Hematopoietic multipotent progenitor cell treated with erythropoietin and hydrocortisone succinate and interleukin-3 and kit ligand, for 8 days (in vitro differentiated cells): ENCODE measurements at places on chromosomes 3 and 15.

- DNase-seq: no peak
Measured at GRCh38 chr3:119588112-119588511, 8.8 kb downstream of the ADPRH start.

- no peak for DNase-seq
Measured at GRCh38 chr3:53180305-53181023, 19.5 kb downstream of the PRKCD start.

DNA sequence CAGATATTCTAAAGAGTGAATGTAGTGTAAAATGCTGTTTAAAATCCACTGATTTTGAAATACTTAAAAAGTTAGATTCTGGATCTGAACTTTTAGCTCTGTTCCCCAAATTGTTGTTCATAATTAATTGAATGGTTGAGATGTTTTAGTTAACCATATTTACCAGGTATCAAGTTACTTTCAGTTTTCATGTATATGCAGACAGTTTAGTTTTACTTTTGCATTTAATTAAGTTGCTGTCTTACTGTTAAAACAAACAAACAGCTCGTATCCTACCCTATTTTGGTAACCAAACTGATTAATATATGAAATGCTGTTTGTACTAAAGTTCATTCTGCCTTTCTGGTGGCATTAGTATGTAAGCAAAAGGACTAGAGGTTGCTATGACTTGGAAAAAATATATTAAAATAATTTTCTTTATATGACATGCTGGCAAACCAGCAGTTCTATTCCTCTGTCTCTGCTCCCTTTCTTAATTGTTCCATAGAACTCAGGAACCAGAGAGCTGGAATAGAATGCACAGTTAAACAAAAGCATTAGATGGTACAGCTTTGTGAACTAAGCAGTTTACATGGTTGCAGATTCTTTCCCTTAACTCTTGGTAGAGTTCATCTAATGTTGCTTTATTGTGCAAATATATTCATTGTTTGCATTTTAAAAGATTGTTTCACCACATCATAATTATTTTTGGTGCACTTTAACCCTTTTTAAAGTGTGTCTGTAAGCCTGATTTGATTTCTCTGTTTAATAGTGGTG, 39.5 kb upstream of the SCAANT1 start:
- no peak for DNase-seq

GRCh38 chr3:58237941-58238681, 519 bp downstream of the ABHD6 start:
- DNase-seq: peak; percentile 58

DNA sequence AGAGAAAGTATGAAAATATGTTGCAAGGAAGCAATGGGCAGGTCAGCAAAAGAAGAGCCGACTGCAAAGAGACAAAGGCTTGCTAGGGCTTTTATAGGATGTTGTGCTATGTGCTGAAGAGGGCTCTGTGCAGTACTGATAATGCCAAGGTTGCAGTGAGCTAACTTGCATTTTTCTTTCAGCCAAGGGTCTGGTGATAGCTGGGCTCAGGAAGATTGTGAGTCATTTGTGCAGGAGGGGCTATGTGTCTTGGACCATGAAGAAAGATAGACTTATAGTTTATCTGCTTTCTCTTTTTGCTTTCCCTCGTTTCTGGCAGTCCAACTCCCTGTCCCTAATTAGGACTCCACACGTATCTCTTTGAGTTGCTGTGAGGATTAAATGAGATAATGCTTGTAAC, 64.5 kb upstream of the LRIG1 start:
- DNase-seq: peak; percentile 54

- no peak for DNase-seq
Measured at GRCh38 chr3:52696830-52697631, 8.6 kb downstream of the GLT8D1 start.

GRCh38 chr15:88894819-88895767, at the start of gene HAPLN3:
Gene HAPLN3, minus strand, starts transcription at chr15:88895544. Its CDS starts 8,246 bp downstream, at chr15:88887298.
- DNase-seq: peak; percentile 22

GRCh38 chr15:60633426-60633968, 154.6 kb upstream of the ICE2 start:
- DNase-seq: no peak

GRCh38 chr3:189728915-189729314, 97.7 kb downstream of the TP63 start:
- DNase-seq: no peak

GRCh38 chr15:80747317-80748053, 31.7 kb upstream of the CEMIP start:
- no peak for DNase-seq

DNA sequence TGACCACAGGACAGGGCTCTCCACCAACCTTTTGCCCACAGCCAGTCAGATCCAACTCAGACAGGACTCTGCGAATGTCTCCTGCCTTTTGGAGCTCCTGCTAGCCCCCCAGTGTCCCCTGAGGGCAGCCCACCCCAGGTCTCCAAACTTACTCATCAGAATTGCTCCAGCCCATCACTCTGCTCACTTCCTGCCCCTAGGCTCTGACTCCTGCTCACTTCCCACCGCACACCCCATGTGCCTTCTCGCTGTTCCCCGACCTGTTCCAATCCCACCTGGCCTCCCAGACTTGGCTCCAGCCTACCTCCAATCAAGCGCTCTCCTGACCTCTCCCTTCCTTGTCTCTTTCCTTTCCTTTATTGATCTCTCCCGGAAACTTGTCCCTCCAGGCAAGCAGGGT, 5.9 kb upstream of the STRA6 start:
- no peak for DNase-seq

- DNase-seq: no peak
Measured at GRCh38 chr15:89083246-89083645, 5.0 kb upstream of the ABHD2 start.

DNA sequence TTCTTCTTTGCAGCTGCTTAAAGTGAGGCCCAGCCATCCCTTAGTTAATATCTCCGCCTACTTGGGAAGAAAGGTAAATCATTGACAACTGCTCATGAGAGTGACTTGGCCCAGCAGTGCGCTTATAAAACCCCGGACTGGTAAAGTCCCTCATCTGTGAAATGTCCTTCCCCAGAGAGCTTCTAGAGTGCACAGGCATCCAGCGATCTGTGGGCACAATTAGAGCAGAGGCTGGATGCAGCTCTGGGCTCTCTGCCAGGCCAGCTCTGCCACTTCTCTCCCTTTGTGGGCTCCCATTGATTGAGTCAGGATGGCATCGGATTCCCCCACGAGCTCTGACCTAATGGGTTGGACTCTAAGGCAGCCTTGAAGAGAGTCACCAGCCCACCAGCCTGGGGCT, 219.0 kb upstream of the LINGO1 start:
- DNase-seq: no peak

DNA sequence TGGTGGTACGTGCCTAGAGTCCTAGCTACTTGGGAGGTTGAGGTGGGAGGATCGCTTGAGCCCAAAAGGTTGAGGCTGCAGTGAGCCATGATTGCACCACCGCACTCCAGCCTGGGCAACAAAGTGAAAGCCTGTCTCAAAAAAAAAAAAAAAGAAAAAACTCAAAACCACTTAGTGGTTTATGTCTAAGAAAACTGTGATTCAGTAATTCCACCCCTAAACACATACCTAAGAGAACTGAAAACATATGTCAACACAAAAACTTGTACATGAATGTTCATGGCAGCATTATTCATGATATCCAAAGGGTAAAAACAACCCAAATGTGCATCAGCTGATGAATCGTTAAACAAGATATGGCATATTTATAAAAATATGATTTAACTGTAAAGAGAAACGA, 14.3 kb downstream of the SPG21 start:
- no peak for DNase-seq

GRCh38 chr15:71532994-71533393, 277.4 kb upstream of the NR2E3 start:
- peak; percentile 22 for DNase-seq

- DNase-seq: peak; percentile 80
Measured at GRCh38 chr3:171811295-171811912, 1.1 kb upstream of the PLD1 start.

DNA sequence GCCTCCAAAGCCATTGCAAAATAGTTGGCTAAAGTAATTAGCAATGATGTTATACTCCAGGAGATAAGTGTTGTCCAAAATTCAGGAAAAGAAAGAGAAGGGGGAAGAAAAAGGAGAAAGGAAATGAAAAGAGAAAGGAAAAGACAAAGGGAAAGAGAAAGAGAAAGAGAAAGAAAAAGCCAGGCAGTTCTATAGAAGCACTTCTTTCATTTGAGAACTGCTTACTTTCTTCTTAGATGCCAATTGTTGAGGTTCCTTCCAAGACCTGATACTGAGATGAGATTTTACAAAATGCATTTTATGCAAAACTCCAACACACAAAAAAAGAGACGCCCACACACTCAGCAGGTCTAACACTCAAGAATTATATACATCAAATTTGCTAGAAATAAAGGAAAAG, 298.4 kb downstream of the KCNH8 start:
- DNase-seq: no peak

- peak; percentile 4 for DNase-seq
Measured at GRCh38 chr3:25021816-25022215, 406.2 kb upstream of the RARB start.

DNA sequence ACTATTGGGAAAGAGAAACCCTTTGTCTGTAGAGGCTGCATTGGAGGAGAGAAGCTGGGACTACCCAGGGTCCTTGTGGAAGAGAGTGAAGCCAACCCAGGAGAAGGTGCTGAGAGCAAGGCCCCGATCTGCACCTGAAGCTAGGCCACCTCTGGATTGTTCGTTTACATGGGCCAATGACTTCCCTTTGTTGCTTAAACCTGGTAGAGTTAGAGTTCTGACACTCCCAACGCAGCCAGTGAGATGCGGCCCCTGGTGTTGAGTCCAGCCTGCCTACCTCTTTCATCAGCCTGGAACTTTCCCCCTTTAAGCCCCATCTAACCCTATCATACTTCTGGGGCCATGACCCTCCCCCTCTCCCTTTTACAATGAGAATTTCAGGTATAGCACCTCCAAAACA, 30.8 kb downstream of the CCDC13 start:
- DNase-seq: no peak
